Karpas-422 (cell line): ENCODE measurements at places on chromosomes 3 and 15. TPM values are rescaled to one million over a fixed set of nuclear protein-coding genes. Genes with fewer than 3 reads are reported as not detected.

Gene CP
- not detected in 2 replicates for total RNA-seq

DNA sequence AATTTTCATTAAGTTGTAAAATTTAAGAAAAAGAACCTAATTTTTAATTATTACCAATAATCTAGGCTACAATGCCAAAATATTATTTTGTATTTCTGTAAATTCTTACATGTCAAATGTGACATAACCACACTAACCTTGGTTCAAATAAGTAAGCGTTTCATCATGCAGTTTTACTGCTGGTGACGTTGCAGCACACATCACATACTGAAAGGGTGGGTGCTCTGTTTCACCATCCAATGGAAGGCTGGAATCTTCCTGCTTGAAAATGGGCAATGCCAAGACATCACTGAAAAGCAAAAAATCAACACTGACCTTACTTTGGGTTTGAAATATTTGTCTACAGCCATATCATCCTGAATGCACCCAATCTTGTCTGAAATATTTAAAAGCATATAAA lies 14.8 kb downstream of the UBP1 start:
- DNase-seq = no peak

- no peak for DNase-seq
These were observed 707.2 kb downstream of the NTRK3 start for GRCh38 chr15:87549296-87549695.

- no peak for DNase-seq
These were observed 68.1 kb upstream of the DCLK3 start for GRCh38 chr3:36832406-36832805.

DNA sequence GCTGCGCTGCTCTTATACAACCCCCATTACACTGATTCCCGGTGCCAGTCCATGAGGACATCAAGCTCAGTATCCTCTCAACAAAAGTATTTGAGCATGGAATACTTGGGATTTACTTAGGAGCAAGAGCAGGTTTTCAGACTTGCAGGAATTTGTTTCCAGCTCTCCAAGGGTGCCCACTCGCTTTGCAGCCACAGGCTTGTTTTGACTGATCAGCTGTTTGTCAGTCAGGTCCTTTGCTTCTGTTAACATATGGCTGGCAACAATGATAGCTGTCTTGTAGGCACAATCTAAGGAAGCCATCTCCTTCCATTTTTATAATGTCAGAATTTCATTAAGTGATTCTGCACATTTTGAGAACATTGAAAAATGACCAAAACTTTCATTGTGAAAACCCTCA lies 38.2 kb upstream of the MCF2L2 start:
- DNase-seq = no peak

Gene CTXN2
- total RNA-seq = not detected in 2 replicates
